COLO829 (cell line): ENCODE measurements at places on chromosomes 2 and 18.
A peak's percentile ranks its signal among the peaks of the same experiment; 100 is the strongest.

GRCh38 chr2:24176326-24176725, 1.5 kb downstream of the FAM228A start:
- DNase-seq = peak; percentile 59

GRCh38 chr2:230660294-230661060, 52.2 kb upstream of the CAB39 start:
- no peak for DNase-seq

DNA sequence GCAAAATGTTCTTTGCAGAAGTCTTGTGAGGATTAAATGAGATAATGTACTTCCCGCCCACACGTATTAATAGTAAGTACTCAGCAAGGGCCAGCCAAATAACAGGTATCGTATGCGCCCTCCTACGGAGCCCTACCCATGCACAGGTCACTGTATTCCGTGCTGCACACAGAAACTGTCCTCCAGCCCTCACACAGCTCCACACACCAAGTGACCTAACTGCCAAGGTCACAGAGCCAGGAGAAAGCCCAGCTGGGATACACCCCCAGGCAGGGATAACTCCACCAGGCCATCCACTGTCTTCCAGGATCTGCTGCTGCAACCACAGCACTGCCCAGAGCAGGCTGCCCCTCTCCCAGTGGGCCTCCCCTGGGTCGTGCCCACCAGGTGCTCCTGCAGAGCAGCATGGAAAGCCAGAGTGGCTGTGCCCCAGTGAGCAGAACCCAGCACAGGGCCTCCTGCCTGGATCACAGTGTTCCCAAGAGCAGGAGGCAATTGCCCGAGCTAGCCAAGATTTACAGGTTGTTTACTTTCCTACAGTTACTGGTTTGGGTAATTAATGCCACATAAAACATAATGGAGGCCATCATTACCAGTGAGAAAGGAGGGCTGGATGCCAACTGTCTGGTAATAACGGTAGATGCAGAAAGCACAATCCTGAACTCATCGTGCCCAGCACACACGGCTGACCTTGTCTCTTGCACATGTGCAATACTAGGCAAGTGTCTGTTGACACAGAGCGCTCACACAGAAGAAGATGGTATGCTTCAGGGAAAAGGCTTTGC, 24.4 kb downstream of the TFCP2L1 start:
- no peak for DNase-seq

- no peak for DNase-seq
Measured at GRCh38 chr2:121231385-121232000, 53.5 kb downstream of the TFCP2L1 start.

DNA sequence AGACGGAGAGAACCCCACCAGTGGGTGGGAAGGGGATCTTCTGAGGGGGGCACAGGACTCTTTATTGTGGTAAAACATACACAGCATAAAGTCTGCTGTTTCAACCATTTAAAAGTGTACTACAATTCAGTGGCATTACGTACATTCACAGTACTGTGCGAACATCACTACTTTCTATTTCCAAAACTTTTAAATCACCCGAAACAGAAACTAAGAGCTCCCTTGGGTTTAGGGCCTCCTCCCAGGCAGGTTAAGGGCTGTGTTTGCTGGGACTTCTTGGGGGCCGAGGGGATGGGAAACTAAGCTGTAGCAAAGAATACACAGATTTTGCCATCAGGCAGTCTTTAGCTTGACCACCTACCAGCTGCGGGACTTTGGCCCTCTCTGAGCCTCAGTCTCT, 242.0 kb downstream of the HAUS1 start:
- no peak for DNase-seq

GRCh38 chr2:38098421-38099098, 22.6 kb upstream of the CYP1B1 start:
- no peak for DNase-seq

DNA sequence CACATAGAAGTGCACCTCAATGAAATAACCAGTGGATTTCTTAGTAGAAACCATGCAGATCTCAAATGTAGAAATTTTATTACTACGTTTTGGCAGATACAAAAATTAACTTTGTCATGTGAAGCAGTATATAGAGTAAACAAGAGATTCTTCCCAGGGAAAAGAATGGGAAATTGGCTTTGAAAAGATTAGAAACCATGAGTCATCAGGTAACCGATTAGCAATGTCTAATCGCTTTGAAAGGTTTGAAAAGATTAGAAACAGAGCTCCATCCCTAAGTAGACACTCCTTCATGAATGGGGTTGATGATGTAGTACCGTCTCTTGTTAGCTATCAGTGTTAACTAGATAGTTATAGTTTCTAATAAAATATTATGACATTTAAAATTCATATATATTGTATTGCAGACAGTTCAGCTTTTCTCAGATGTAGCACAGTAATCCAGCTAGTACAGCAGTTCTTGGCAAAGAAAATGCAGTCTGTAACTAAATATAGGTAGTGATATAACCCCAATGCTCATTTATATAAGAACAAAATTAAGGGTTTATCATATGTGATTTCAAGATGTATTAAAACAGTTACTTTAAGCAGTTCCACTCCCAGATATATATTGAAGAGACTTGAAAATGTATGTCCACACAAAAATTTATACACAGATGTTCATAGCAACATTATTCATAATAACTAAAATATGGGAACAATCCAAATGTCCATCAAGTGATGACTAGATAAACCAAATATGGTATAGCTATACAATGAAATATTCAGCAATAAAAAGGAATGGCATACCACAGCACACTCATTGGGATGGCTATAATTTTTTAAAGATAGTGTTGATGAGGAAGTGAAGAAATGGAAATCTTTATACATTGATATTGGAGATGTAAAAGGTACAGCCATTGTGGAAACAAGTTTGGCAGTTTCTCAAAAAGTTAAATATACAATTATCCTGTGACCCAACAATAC, 113.9 kb downstream of the PTPN4 start:
- no peak for DNase-seq

GRCh38 chr2:236499691-236500578, 69.7 kb upstream of the ACKR3 start:
- no peak for DNase-seq

- no peak for DNase-seq
Measured at GRCh38 chr2:144889348-144889747, 369.4 kb upstream of the ZEB2 start.

DNA sequence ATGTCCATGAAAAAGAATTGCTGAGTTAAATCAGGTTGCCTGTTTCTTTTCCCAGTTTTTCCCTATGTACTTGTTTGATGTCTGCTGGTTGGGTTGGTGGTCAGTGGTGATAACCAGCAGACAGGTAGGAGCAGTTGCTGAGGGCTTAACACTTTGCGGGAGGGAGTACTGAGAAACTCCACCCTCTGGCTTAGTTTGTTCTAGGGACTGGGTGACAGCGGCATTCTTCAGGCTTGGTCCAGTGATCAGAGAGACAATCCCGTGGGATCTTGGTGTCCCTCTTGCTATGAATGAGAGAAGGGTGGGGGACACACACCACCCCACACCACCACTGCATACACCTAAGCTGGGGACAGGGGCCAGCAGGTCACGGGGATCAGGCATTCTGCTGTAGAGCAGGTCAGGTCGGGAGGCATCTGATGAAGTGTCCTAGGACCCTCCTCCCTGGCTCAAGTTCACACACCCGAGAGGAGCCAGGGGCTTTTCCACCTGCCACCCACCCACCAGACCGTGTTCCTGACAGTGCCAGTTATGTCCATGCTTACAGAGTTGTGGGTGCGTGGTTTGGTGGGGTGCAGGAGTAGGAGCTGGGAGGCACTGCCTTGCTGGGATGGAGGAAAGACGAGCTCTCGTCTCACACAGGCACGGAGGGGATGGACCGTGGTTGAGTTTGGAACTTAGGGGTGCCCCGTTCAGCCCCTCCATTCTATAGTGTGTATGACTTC, 21.3 kb upstream of the ALLC start:
- no peak for DNase-seq

DNA sequence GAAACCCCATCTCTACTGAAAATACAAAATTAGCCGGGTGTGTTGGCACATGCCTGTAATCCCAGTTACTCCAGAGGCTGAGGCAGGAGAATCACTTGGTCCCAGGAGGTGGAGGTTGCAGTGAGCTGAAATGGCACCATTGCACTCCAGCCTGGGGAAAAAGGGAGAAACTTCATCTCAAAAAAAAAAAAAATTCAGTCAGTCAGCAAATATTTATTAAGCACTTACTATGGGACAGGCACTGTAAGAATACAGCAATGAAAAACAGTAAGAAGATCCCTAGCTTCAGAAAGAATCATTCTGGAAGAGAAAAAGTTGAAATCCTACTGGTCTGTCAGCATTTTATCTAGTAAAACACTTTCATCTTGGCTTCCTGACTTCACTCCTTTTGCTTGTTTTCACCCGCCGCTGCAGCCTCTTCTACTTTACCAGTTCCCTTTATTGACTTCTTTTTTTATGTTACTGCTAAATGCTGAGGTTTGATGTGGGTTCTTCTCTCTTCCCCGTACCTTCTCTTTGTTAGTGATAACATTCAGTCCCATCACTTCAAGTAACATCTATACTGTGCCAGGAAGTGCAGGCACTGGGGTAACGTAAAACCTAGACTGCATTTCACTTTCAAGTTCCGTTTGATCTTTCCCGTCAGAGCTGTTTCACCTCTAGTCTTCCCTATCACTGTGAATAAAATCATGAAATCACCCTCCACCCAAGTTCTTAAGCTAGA, 10.8 kb upstream of the TAF4B start:
- DNase-seq = no peak

GRCh38 chr2:27916293-27916995, 25.9 kb downstream of the BABAM2 start:
- DNase-seq = no peak
